ENCODE measurements at places on chromosomes 2 and 18. TPM values are rescaled to one million over a fixed set of nuclear protein-coding genes. Genes with fewer than 3 reads are reported as not detected.

DNA sequence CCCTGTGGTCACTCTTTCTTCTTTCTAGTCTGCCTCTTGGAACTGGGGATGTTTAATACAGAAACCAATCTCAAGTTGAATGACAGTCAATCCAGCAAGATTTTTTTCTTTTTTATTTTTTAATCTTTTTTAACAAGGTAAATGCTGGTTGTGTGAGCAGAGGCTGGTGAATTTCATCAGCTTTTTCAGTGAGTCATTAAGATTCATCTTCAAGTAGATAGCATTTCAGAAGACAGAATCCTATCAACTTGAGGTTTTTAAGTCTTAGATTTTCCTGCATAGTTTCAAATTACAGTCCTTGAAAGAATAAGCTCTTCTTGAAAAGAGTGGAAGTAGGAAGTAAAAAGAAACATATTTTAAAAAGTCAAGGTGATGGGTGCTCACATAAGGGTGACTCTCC, 12.4 kb downstream of the SLC8A1 start:
- no peak for DNase-seq

GRCh38 chr2:231123362-231123898, 1.4 kb downstream of the HTR2B start:
- DNase-seq = peak; percentile 72

Gene RAD51AP2
- total RNA-seq = not detected

Gene SERPINB10
- total RNA-seq = 0.60 TPM

All from RPMI7951 (cell line).